T-cell (primary cell): ENCODE measurements at places on chromosomes 2 and 18. TPM values are rescaled to one million over a fixed set of nuclear protein-coding genes. Genes with fewer than 3 reads are reported as not detected.

C2orf78 gene
- total RNA-seq = not detected

EFEMP1 gene
- 0.95 TPM for total RNA-seq

RAB17 gene
- not detected for total RNA-seq

PRKCE gene
- 27.9 TPM for total RNA-seq

CMPK2 gene
- 9.1 TPM for total RNA-seq

EGR4 gene
- 0.28 TPM for total RNA-seq

DNA sequence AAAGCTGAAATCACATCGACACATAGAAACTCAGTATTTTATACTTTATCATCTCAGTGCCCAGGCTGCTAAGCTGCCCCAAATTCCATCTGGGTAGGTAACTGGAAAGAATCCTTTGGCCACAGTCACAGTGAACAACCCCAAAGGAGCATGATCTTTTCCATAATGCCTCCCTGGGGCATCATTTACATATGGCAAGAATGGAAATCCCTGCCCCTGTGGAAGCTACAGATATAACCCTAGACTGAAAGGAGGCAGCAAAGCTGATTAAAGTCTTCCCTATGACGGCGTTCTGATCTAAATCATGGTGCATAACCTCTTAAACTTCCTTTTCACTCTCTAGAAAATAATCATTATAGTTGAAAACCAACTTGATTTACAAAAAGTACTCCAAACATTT, 41.5 kb downstream of the MAP3K19 start:
- no peak overlapping the region for H3K4me3 ChIP-seq
- H3K27me3 ChIP-seq = peaks cover 3% of the 10 kb centered on the region
- H3K4me1 ChIP-seq = peaks cover 5% of the 10 kb centered on the region
- DNase-seq = no peak
- no peaks in the 10 kb centered on the region for H3K36me3 ChIP-seq

DNA sequence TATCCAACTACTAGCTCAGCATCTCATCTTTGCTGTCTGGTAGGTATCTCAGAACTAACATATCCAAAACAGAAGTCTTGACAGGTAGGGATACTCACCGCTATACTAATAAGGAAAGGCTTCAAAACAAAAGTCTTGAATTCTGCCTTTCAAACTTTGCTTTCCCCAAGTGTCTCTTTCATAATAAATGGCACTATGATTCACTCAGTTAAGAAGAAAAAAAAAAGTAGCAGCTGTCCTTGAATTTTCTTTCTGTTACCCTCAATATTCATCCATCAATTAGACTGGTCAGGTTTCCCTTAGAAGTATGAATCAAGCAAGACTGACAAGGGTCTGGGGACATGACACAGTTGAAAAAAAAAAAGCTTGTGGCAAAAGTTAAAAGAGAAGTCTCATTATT, 175.1 kb downstream of the GULP1 start:
- no peak overlapping the region for H3K4me3 ChIP-seq
- no peaks in the 10 kb centered on the region for H3K27me3 ChIP-seq
- H3K4me1 ChIP-seq = no peaks in the 10 kb centered on the region
- no peak for DNase-seq
- H3K36me3 ChIP-seq = no peaks in the 10 kb centered on the region

- no peaks in the 10 kb centered on the region for H3K27me3 ChIP-seq
- H3K36me3 ChIP-seq = no peaks in the 10 kb centered on the region
- no peak overlapping the region for H3K27ac ChIP-seq
- no peak overlapping the region for H3K4me3 ChIP-seq
- no peaks in the 10 kb centered on the region for H3K4me1 ChIP-seq
Measured at GRCh38 chr2:76612764-76613163, 902.0 kb upstream of the GCFC2 start.

GRCh38 chr18:25621144-25621543, 269.2 kb upstream of the ZNF521 start:
- H3K36me3 ChIP-seq = no peaks in the 10 kb centered on the region
- H3K4me1 ChIP-seq = no peaks in the 10 kb centered on the region
- no peak overlapping the region for H3K4me3 ChIP-seq
- H3K27me3 ChIP-seq = no peaks in the 10 kb centered on the region
- DNase-seq = no peak
- H3K27ac ChIP-seq = no peak overlapping the region

GRCh38 chr18:79581406-79581805, 98.2 kb upstream of the CTDP1 start:
- H3K4me3 ChIP-seq = no peak overlapping the region
- H3K36me3 ChIP-seq = no peaks in the 10 kb centered on the region
- peaks cover 18% of the 10 kb centered on the region for H3K4me1 ChIP-seq

- no peaks in the 10 kb centered on the region for H3K4me1 ChIP-seq
- H3K27ac ChIP-seq = no peak overlapping the region
- no peaks in the 10 kb centered on the region for H3K36me3 ChIP-seq
- DNase-seq = no peak
- no peak overlapping the region for H3K4me3 ChIP-seq
Measured at GRCh38 chr2:182358601-182359000, 68.2 kb downstream of the PDE1A start.

GRCh38 chr2:147588191-147588590, 256.6 kb upstream of the ACVR2A start:
- H3K36me3 ChIP-seq = no peaks in the 10 kb centered on the region
- no peaks in the 10 kb centered on the region for H3K4me1 ChIP-seq
- DNase-seq = no peak
- H3K27ac ChIP-seq = no peak overlapping the region
- H3K27me3 ChIP-seq = no peaks in the 10 kb centered on the region

DNA sequence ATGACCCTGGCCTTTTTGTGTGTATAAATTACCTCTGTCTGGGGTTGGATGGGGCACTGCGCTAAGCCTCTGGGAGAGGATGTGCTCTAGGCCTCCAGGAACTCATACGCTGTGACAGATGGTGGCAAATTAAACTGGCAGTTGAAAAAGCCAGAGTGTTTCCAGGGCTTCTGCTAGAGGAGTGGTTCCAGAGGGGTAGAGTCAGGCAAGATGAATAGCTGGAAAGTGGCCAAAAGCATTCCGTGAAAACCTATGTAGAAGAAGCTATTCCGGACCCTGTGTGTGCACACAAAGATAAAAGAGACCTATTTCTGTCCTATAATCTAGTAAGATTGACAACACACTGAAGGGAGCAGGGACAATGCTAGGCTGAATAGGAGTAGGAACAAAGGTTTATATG, 84.8 kb downstream of the ACTR3 start:
- no peaks in the 10 kb centered on the region for H3K27me3 ChIP-seq
- no peak overlapping the region for H3K4me3 ChIP-seq
- DNase-seq = no peak
- peaks cover 3% of the 10 kb centered on the region for H3K4me1 ChIP-seq
